ENCODE measurements at places on chromosomes 6 and 20.

DNA sequence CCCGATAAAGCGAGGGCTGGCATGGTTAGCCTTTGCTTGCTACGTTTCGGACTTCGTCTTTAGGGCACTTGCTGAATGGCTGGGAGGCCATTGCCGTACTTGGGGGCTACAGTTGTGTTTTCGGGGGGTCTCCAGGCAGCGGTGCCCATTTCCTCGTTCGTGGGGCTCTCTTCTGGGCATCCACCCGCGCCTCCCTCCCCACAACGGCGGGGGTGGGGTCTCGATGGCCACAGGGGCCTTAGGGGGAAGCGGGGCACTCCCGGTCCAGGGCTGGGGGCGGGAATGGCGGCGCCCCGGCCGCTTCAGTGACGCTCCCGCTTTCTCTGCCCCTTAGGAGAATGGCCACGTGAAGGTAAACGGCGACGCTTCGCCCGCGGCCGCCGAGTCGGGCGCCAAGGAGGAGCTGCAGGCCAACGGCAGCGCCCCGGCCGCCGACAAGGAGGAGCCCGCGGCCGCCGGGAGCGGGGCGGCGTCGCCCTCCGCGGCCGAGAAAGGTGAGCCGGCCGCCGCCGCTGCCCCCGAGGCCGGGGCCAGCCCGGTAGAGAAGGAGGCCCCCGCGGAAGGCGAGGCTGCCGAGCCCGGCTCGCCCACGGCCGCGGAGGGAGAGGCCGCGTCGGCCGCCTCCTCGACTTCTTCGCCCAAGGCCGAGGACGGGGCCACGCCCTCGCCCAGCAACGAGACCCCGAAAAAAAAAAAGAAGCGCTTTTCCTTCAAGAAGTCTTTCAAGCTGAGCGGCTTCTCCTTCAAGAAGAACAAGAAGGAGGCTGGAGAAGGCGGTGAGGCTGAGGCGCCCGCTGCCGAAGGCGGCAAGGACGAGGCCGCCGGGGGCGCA, 2.4 kb downstream of the MARCKS start:
- peak; percentile 32 for DNase-seq

- DNase-seq: peak; percentile 7
Measured at GRCh38 chr6:78538002-78538401, 329.3 kb upstream of the IRAK1BP1 start.

- no peak for DNase-seq
Measured at GRCh38 chr6:90429713-90430112, 133.1 kb upstream of the BACH2 start.

- peak; percentile 75 for DNase-seq
Measured at GRCh38 chr6:80541181-80541580, 434.7 kb downstream of the BCKDHB start.

DNA sequence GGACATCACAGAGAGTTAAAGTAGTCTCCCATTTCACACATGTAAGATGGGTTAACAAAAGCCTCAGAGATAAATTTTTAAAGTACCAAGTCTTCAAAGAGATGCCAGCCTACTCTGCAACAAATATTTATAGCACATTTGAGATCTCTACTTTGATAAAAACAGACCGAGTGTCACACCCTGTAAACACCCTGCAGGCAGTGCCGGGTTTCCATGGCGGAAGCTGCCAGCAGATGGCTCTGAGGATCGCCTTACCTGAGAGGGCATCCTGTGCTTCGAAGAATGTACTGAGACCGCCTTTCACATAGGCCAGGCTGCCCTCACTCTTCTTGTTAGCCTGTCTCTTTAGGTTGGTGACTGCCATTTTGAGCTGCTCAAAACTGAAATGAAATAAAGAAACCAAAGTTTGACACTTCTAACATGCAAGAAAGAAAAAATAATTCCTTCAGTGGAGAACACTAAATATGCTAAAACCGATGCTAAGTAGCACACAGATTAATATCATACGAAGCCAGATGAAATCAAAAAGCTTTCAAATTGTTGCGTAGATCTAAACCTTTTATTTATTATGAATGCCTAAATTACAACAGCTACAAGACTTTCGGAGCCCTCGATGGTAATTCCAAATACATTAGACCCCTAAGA, 39.3 kb downstream of the HUS1B start:
- no peak for DNase-seq

DNA sequence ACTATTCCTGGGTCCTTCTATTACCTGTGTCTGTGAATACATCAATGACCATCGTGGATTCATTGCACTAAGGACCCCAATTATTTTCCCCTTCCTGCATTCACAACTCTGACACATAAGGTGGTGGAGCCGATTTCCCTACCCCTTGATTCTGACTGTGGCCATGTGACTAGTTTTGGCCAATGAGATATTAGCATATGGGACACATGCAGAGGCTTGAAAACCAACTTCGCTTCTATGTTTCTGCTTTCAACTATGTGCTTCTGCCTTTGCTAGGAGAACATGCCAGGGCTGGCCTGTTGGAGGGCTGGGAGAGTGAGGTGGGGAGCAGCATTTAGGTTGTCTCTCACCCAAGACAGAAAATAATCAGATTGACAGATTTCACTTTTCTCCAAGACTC, 483.1 kb upstream of the JAG1 start:
- no peak for DNase-seq

- DNase-seq: peak; percentile 16
Measured at GRCh38 chr20:25573288-25574251, 11.8 kb downstream of the NINL start.

GRCh38 chr6:34370361-34370760, 22.1 kb downstream of the NUDT3 start:
- DNase-seq: no peak

- no peak for DNase-seq
Measured at GRCh38 chr6:154638369-154638768, 94.8 kb upstream of the SCAF8 start.

GRCh38 chr6:111757342-111757741, 115.9 kb downstream of the FYN start:
- peak; percentile 54 for DNase-seq

- DNase-seq: no peak
Measured at GRCh38 chr20:1075616-1076015, 42.8 kb upstream of the PSMF1 start.

DNA sequence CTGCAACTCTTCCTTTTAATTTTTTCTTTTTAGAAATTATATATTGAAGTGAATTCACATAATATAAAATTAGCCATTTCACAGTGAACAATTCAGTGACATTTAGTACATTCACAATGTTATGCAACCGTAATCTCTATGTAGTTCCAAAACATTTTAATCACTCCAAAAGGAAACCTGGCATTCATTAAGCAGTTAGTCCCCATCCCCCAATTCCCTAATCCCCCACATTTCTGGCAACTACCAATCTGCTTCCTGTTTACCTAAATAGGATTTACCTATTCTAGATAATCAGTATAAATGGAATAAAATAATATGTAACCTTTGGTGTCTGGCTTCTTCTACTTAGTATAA, 8.5 kb upstream of the DDX27 start:
- no peak for DNase-seq

- no peak for DNase-seq
Measured at GRCh38 chr20:35257175-35257909, 20.6 kb downstream of the MMP24OS start.

DNA sequence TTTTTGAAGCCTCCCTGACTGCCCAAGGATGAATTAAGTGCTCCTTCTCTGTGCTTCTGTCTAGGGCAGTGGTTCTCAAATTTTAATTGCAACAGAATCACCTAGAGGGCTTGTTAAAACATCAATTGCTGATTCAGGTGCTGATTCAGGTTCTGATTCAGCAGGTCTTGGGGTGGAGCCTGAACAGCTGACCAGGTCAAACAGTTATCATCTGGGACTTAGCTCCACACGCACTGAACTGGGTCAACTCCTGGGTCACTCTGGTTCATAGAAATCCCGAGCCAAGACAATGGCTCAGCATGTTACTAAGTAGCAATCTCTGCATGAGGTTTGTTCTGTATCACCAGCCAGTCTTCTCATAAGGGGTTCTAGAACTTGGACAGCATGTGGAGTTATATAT, 192.3 kb downstream of the GJA1 start:
- DNase-seq: no peak

DNA sequence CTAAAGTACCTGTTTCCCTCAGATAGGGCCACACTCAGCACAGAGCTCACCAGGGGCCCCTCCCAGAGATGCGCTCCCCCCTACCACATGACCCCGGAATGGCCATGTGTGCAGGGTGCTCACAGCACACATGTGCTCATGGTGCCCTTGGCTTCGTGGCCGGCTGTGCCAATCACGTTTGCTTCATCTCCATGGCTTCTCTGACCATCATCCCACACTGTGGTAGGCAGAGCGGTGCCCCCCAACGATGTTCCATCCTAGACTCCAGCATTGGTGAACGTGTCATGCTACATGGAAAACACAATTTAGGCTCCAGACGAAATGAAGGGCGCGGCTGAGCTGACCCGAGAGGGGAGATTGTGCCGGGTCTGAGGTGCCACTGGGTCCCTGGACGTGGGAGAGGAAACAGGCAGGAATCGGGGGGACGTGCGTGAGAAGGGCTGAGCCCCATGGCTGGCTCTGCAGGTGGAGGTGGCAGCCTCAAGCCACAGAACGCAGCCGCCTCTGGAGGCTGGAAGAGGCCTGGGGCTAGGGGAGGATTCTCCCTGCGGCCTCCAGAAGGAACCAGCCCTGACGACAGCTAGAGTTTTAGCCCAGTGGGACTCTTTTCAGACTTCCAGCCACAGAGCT, 126.5 kb downstream of the DLL1 start:
- DNase-seq: no peak

GRCh38 chr6:21220271-21220987, 373.1 kb upstream of the SOX4 start:
- no peak for DNase-seq

DNA sequence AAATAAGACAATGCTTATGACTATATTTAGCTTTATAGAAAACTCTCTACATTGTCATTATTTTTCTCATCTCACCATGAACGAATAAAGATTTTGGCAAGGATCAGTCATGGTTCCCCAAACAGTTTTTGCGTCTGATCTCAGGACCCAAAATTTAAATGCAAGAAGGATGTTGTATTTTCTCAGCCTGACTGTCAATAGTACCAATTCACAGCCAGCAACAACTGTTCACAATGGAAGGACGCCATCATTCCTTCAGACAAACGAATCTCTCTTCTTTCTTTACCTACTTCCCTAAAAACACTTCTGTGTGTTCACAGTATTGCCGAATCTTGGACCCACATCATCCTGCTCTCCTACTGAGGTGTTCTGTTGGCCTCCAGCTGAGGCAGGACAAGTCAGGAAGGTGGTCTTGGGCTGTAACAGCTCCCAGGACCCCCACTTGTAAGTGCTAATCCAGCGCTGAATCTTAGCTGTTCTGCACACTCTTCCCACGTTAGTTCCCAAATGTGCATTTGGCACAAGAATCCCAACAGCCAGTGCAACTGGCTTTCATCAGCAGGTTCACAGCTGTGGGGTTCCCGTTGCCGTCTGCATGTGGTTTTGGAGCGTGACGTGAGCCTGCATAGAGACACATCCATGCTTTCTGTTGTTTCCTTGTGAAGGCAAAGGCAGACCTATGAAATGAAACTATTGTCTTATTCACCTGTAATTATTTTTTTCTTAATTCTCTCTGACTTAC, 600.0 kb downstream of the QKI start:
- no peak for DNase-seq

- DNase-seq: no peak
Measured at GRCh38 chr6:53201270-53201669, 52.6 kb upstream of the GCM1 start.

DNA sequence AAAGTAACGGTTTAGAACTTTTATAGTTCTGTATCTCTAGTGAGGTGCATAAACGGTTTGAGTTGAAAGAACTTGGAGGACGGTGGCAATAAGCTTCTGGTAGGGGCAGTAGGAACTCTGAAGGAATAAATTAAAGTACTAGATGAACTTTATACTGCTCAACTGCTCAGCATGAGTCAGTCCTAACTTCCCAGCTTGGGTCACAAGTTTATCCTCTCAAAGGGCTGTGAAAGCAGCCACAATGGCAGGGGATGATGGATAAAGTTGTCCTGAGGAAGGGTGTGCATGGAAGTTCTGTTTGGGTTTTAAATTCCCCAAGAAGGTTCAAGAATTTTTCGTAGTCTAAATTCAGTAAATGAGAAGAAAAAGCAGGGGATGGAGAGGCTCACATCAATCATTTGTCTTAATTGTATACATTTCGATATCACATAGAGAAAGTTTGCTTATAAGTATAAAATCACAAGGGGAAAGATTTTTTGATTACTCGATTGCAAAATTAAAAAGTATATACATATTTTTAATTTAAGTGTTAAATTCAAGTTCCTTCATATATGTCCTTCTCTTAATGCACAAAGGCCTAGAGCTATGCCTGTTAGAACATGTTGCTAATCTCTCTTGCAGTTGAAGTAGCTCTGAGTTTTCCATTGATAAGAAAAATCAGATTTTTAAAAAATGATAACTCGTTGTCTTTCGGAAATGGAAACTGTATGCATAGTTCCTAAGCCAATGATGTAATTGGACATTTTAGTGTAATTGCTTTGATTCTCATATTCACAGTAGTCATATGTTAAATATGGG, 55.3 kb upstream of the JAG1 start:
- no peak for DNase-seq

DNA sequence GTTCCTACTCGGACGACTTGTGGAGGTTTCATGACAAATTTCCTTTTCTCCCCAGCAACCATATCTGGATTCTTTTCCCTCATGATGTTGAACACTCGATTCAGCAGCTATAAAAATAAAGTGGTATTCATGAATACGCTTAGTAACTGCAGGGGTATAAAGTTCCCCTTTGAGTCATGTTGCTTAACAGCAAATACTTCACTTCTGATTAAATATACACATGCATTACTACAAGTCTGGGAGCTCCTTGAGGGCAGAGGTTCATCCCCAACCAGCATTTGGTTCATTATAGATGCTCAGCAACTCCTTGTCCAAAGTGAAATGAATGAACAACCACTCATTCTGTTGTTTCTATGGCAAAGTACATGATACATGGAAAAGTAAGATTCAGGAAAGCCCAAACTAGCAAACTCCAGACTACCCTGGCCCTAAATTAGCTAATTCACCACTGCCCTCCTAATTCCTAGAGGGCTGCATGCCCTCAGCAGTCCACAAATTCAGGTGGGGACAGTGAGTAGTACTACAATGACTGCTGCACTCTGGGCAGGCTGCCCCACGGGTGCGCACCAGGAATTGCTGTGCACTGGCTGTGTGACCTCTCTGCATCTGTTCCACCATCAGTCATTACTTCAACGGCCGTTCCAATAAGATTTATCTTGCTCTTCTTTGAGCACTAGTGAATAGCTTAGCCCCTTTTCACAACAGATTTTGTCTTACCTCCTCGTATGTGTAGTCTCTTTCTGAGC, 15.2 kb downstream of the EIF2S2 start:
- DNase-seq: no peak

Measured in HFFc6 (cell line).